ENCODE measurements at places on chromosomes 5 and 9.

- no peak for DNase-seq
Measured at GRCh38 chr9:5762421-5762820, 70.5 kb downstream of the ERMP1 start.

DNA sequence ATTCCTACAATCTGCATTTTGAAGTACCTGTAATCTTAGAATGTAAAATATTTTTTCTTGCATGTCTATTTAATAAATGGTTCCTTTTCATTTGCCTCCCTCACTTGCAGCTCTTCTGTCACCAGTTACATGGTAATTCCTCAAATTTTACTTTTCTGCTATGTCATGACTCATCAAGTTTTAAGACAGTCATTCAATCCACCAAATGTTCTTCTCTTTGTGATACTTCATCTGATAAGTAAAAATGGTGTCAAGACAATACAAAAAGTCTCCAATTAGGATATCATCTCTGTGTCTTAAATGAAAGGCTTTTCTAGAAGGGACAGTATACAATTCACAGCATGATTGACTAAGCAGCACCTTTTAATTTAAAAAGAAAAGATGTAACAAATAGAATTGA is 104.9 kb upstream of the FTMT start:
- no peak for DNase-seq

DNA sequence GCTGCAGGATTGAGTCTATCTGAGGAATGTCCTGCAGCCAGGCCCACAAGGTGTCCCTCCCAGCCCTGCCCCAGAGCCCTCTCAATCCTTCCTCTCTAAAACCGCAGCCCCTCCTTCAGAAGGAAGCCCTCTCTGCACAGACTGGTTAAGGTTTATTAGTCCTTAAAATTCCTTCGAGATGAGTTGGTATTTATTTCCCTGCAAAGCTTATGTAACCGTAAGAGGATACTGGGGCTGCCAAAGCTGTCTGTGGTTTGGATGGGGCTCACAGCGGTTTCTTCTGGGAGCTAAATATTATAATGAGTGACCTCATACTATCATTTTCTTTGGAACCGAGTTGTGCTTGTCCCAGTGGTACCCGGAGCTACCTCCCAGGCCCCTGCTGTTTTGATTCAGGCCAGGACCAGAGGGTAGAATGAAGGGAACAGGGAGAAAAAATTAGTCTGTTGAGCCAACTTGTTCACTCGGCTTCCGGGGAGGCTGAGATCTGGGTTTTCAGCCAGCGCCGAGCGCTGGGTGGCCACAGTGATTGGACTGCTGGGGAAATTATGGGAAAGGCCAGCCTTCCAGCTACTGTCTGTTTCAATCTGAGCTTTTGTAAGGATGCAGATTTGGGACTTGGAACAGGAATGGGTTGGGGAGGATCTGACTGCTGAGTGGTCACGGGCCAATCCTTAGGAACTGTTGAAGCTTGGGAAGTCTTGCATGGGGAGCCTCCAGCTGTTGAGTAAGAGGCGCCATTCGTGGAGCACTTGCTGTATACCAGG is 107.5 kb downstream of the NDFIP1 start:
- DNase-seq, result peak; percentile 21

- DNase-seq, result peak; percentile 20
Measured at GRCh38 chr5:43422143-43422542, 10.0 kb upstream of the CCL28 start.

DNA sequence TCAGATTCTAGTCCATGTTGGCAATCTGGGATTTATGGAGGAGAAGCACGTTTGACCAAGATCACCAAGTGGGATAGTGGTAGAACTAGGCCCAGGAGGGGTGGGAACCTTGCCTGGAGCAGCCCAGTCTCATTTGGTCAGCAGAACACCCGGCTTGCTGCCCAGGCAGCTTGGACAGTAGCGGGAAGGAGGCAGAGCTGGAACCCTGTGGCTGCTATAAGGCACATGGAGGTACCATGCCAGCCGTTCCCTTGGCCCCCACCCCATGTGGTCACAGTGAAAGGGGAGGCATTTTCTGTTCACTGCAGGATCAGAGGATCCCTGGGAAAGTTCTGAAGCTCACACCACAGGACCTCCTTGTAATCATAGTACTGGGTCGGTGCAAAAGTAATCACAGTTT is 75.4 kb upstream of the ORM1 start:
- DNase-seq, result no peak

DNA sequence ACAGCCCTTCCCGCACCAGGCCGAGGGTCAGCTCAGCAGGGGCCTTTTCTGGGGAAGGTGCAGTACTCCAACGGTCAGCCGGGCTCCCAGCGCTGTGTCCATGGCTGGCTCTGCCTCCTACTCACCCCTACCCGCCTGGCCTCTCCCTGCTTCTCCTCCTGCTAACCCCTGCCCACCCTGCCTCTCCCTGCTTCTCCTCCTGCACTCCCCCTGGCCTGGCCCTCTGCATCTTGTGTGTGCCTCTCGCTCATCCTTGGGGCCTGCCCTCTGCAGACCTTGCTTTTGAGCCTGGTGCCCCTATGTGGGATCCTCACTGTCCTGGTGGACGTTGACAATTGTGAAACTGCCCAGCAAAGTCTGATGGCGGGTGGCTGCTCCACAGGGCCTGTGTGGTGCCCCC is 274.6 kb upstream of the IRX2 start:
- no peak for DNase-seq

- DNase-seq, result no peak
Measured at GRCh38 chr5:14331386-14331781, 188.2 kb downstream of the TRIO start.

- DNase-seq, result no peak
Measured at GRCh38 chr9:69252436-69252835, 72.6 kb upstream of the ENTREP1 start.

- peak; percentile 22 for DNase-seq
Measured at GRCh38 chr9:13607481-13608441, 328.3 kb upstream of the MPDZ start.

GRCh38 chr5:43232943-43233833 is 41.2 kb downstream of the NIM1K start:
- peak; percentile 98 for DNase-seq

DNA sequence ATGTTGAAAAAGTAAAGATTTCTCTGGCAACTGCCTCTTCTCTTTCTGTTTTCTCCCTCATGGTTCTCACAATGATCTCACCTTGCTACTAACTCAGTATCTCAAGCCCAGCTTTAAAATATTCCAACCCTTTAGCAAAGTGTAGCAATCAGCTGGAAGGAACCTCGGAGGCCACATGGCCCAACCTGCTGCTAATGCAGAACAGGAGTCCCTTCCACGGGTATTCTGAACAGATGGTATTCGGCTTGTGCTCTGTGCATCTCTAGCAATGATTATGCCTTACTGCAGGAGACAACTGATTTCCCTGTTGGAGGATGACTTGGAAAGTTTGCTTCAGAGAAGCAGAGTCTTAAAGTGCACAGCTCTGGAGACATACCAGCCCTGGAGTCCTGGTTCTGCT is 151.8 kb upstream of the PPP1R2B start:
- DNase-seq, result no peak

DNA sequence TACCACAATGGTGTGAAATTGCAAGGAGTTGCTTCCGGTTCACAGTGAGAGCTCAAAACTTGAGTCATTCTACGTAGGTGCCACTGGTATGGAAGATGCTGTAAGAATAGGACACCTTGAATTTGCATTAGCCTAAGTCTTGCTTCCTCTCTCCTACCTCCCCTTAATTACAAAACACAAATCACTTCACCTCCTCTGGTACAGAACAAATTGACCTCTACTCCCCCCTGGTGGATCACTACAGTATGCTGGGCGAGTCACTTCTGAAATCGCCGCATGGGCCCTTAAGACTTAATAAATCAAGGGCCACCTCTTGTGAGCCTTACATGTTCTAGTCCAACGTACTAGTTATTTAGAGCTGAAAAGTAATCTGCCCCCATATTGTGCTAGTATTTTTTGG is 145.3 kb upstream of the SMARCA2 start:
- DNase-seq, result no peak

- peak; percentile 28 for DNase-seq
Measured at GRCh38 chr5:132190161-132190817, 37.4 kb downstream of the P4HA2 start.

GRCh38 chr9:98881836-98882568 is 61.7 kb upstream of the COL15A1 start:
- DNase-seq, result no peak

- DNase-seq, result no peak
Measured at GRCh38 chr9:122125509-122126330, 32.6 kb upstream of the TTLL11 start.

GRCh38 chr5:79774171-79774854 is 84.7 kb downstream of the CMYA5 start:
- no peak for DNase-seq

GRCh38 chr9:13444245-13445102 is 165.0 kb upstream of the MPDZ start:
- no peak for DNase-seq

DNA sequence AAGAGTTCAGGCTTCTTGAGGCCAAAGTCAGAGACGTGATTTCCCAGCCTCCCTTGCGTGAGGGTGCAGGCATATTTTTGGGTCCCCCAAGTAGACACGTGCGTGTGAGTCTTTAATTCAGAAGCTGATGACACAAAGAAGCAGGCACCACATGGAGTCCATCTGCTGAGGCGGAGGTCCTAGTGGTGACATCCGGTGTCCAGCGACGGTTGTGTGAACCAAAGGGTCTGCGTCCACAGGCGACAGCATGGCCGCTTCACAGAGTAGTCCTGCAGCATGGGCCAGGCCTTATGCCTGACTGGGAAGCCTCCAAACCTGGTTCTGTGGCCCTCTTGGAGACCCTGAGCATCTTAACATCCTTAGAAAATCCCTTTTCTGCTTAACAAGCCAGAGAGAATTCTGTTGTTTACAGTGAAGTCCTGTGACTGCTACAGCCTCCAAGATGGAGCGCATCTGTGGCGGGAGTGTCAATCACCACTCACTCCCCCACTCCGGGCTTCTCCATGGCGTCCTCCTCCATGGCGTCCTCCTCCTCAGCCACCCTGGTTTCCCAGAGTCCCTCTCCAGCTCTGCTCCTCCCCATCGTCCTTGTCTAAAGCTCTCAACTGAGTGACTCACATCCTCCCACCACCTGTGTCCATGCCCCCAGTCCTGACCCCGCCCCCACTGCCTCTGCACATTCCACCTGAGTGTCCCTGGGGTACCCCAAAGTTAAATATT is 133.8 kb downstream of the PAX5 start:
- no peak for DNase-seq

GRCh38 chr9:10071579-10071978 is 541.2 kb downstream of the PTPRD start:
- no peak for DNase-seq

GRCh38 chr9:129834489-129835127 is 467 bp downstream of the C9orf78 start:
- DNase-seq, result no peak

DNA sequence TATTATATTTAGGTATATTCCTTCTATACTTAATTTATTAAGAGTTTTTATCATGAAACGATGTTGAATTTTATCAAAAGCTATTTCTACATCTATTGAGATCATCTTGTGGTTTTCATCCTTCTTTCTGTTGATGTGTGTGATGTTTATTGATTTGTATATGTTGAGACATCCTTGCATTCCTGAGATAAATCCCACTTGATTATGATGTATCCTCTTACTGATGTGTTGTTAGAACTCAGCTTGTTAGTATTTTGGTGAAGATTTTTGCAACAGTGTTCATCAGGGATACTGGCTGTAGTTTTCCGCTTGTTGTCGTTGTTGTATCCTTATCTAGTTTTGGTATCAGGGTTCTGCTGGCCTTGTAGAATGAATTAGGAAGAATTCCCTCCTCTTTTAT is 213.6 kb downstream of the GDNF start:
- no peak for DNase-seq

- no peak for DNase-seq
Measured at GRCh38 chr9:17990602-17991001, 411.7 kb downstream of the SH3GL2 start.

DNA sequence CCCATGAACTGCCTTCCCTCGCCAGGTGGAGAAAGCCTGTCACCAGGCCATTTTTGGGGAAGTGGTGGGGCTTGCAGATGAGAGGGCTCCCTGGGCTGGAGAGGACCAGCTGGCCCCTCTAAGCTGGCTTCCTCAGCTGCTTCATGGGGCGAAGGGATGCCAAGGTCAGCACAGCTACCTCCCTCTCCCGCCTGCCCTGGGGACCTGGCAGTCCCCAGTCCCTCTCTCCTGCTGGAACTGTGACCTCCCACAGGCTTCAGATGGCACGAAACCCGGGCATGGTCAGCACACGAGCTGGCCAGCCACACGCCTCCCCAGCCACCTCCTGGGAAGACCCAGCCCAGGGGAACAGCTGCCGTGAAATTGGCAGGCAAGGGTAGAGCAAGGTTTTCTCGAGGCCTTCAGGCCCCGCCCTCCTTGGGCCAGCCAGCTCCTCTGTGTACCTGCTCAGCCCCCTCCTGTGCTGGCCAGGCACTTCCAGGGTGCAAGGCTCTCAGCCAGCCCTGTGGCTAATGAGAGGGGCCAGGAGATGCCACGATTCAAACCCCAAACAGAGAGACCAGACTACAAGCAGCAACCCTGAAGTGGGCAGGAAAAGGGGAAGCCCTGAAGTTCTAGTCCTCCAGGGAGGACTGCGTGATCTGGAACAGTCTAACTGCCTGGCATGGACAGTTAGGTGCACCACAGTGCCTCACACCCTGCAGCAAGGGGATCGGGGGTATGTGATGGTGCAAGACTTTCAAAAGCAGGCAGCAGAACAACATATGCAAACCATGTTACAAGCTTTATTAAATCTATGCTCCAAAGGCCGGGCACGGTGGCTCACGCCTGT is 12.9 kb downstream of the PLPP7 start:
- DNase-seq, result no peak

DNA sequence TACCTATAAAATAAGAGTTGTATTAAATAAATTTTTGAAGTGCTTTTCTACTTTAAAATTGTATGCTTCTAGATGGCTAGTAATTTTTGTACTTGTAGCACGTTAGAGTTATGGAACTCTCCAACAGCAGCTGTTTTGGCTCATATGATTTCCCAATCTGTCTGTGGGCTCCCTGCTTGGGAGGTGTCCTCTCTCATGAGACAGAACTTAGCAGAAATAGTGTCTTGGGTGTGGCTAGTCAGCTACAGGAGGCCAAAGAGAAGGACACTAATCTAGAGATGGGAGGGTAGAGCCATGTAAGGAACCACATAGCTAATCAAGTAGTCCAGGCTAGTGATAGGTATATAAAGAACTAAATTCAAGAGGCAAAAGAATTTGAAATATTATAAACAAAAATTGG is 78.4 kb upstream of the DAB2 start:
- no peak for DNase-seq

DNA sequence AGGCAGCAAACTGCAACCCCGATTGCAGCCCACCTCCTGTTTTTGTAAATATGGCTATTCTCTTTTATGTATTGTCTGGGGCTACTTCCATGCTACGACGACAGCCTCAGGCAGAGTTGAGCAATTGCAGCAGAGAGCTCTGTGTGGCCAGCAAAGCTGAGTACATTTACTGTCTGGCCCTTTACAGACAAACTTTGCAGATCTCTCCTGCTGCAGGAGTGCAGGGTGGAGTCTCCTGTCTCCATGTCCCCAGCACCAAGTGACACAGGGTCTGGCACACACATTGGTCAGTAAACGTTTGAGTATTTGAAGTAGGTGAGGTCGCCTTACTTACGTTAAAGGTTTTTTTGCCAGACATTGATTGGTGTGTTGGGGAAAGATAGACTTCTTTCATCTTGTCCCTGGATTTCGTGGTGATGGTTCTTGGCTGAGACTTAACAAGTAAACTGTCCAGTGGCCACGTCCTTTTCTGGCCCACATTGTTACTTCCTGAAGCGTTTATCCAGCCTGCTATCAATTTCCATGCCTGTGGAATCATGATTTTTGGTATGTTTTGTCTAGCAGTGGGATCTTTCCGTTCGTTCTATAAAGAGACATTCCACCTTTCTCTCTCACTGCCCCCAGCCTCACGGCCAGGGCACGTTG is 27.2 kb downstream of the PRRC2B start:
- DNase-seq, result no peak
